ENCODE measurements at places on chromosomes 7 and 10.

DNA sequence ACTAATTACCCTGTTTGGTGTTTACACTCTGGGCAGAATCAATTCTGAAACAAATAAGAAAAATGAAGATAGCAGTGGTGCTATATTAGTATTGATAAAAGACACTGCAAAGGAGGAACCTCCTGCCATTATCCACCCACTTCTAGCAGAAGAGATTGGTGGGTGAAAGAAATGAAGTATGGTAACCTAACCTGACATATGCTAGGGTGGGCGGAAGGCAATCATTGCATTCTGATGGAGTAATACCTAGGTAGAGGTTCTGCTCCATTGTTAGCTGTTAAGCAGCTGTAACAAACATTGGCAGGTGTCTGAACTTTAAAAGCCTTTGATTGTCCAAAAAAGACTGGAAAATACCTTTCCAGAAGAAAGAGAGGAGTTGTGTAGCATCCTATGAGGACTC lies 95.9 kb downstream of the OTUD1 start:
- no peak for DNase-seq

- DNase-seq = no peak
Observed at GRCh38 chr7:117188949-117189592, 133.8 kb downstream of the WNT2 start.

GRCh38 chr10:4672201-4672600 lies 153.8 kb upstream of the AKR1E2 start:
- DNase-seq = no peak

GRCh38 chr10:98758463-98758862 lies 311.7 kb upstream of the HPS1 start:
- no peak for DNase-seq

GRCh38 chr10:74913377-74913979 lies 87.1 kb downstream of the KAT6B start:
- no peak for DNase-seq

- DNase-seq = no peak
Observed at GRCh38 chr10:132006966-132007365, 25.2 kb upstream of the BNIP3 start.

DNA sequence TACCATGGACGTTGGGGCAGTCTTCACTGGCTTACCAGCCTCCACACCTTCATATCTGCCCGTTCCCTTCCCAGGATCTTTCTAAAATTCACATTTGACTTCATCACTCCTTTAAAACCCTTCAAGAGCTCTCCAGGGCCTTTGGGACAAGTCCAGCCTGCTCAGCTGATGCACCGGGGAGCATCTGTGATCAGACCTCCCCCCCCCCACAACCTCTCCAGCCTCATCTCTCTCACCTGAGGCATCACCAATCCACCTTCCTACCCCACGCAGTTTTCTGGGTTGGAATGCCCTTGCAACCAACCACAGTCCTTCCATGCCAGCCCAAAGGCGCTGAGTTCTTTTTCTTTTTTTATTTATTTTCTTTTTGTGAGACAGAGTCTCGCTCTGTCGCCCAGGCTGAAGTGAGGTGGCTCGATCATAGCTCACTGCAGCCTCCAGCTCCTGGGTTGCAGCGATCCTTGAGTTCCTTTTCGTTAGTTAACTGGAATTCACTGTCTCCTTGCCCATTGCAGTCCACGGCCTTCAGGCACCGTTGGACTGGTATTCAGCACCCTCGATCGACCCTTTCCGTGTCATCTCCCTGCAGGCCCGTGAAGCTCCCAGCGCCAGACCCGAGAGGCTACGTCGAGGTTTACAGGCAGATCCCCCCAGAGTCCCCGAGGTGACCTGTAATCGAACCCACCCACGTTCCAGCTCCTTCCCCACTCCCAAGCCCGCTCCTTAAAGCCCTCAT lies 654 bp downstream of the ALKBH4 start:
- no peak for DNase-seq

Data from GM12892 (cell line).